ENCODE measurements at places on chromosomes 2 and 18.

DNA sequence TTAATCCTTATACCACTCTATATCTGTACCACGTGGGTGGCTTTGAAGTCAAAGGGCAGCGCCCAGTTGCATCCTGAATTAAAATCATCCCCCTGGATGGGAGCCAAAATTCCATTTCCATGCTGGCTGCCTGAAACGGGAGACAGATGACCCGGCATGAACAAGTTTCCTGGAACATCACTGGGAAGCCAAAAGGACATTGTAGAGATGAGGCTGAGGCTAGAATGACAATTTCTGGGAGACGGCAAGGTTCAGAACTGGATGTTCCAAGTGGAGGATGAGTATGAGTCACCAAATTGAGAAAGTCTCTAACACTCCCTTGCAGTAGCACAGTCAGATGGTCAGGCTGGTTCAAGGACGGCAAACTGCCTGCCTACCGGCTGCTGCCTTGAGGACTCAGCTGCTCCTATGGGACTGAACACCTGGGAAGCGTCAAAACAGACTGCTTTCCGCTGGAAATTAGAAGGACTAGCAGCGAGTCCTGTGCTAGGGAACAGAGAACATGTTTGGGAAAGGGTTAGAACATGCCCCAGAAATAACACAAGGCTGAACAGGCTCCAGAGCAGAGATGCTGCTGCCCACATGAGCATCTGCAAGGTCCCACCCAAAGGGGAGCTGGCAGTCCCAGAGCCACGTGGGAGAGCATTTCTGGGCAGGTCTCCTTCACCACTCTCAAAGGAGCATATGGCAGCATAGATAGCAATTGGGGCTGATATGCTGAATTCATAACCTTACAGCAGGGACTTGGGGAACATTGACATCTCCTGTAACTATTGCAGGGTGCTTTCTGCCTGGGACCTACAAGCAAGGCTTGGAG is 32.0 kb downstream of the YPEL5 start:
- peak; percentile 69 for DNase-seq

GRCh38 chr2:226652369-226652768 is 147.3 kb downstream of the IRS1 start:
- DNase-seq = no peak

- no peak for DNase-seq
These were observed 21.0 kb downstream of the CCT7 start for GRCh38 chr2:73255007-73255644.

DNA sequence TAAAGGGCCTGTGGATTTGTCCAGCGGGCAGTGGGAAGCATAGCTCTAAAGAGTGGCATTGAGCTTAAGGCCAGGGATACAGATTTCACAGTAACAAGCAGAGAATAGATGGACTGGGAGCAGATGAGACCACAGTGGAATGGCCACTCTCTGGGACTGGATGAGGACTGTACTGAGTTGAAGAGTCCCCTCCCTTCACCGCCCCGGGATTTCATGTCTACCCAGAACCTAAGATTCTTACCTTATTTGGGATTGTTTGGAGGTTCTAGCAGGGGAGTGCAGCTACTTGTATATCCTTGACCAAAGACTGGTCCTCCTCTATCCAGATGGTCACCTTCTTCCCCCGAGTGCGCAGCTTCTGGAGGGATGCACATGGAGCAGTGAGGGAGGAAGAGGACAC is 28.0 kb upstream of the EFEMP1 start:
- no peak for DNase-seq

DNA sequence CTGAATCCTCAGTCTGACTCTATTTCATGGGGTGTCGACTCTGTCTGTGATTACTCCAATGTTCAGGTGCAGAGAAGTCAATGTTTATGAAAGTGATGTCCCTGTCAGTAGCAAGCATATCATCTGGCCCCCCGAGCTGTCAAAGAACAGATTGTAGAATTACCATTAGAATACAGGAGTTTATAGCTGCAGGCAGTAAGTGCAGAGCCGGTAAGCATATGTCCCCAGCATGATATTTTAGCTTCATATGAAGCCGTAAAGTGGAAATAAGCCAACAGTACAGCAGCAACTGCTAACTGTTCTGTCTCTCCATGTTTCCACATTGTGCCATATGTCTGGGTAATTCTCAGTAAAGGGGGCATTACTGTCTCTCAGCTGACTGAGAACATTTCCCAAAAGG is 541.8 kb downstream of the SOX11 start:
- DNase-seq = no peak

GRCh38 chr2:42939411-42940206 is 147.2 kb upstream of the HAAO start:
- DNase-seq = no peak
